ENCODE measurements at places on chromosomes 1 and 21.

GRCh38 chr1:233127157-233127556 lies 168.4 kb downstream of the PCNX2 start:
- DNase-seq: no peak

DNA sequence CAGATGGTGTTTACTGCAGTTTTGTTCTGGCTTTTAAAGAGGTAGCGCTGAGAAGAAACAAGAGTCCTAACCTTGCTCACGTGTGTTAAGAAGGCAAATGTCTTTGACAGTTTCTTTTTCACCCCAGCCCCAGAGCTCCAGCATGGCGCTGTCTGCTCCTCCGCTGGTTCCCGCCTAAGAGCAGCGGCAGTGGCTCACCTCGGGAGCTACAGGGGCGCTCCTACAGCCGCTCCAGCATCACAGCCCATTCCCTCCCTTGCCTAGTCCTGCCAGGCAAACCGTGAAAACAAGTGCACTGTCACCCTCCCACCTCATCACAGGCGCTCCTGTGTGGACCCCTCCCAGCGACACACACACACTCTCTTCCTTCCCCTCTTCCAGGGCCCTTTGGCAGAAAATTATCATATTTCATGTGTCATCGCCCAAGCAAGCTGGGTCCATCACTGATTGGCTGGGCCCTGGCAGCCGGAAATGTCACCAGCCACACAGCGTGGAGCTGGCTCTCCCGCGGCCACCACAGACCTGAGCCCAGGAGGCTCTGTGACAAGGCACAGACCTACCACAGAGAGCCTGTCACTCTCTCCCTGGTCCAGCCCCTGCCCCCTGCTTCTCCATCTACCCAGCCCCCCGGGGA lies 1.2 kb upstream of the HIVEP3 start:
- no peak for DNase-seq

GRCh38 chr1:225737161-225737560 lies 40.5 kb upstream of the SRP9 start:
- no peak for DNase-seq

DNA sequence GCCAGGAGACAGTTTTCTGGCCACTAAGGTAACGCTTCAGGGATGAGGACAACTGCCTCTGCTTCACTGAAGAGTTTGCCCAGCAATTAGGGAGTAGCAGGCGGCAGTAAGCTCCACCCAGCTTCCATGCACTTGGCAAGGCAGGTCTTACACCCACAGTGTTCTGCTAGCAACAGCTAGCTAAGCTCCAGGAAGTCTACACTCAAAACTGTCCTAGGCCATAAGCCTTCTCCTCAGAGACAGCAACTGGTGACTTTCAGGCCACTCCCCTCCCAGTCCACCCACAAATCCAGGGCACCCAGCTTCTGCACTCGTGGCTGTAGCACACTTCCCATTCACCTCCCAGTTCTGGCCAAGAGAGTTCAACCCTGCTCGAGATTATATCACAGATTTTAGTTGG lies 47.3 kb downstream of the KMO start:
- DNase-seq: no peak

- peak; percentile 25 for DNase-seq
Measured at GRCh38 chr1:9909234-9910046, 629 bp downstream of the CTNNBIP1 start.

GRCh38 chr1:5507340-5507739 lies 484.9 kb downstream of the NPHP4 start:
- no peak for DNase-seq

DNA sequence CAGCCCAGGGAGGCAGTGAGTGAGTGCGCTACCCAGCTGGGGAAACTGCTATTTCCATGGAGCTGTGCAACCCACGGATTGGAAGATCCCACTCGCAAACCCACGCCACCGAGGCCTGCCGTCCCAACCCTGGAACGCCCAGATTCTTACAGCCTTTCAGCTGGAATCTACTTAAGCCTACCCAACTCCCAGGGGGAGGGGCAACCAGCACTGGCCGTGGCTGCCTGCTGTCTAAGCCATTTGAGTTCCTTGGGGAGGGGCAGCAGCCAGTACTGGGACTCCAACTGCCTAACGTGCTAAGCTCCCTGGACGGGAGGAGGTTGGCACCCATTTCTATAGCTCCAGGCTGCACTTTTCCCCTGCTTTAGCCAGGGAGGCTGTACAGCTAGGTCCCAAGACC lies 27.1 kb upstream of the ZNF669 start:
- no peak for DNase-seq

GRCh38 chr1:67170751-67171573 lies 4.7 kb downstream of the IL23R start:
- no peak for DNase-seq

GRCh38 chr21:25688275-25689155 lies 46.2 kb downstream of the ATP5PF start:
- DNase-seq: no peak

Data from esophagus squamous epithelium (tissue), 5 donors.